ENCODE measurements at places on chromosomes 1 and 21. TPM values are rescaled to one million over a fixed set of nuclear protein-coding genes. Genes with fewer than 3 reads are reported as not detected.

GRCh38 chr21:26972192-26972591, 5.3 kb upstream of the ADAMTS5 start:
- DNase-seq = no peak

Gene IVL
- not detected for total RNA-seq

GRCh38 chr1:49104575-49104974, 327.9 kb upstream of the BEND5 start:
- no peak for DNase-seq

GRCh38 chr1:59498640-59499039, 201.7 kb downstream of the FGGY start:
- DNase-seq = peak; percentile 31

GRCh38 chr1:54207287-54207686, 7.3 kb downstream of the MRPL37 start:
- DNase-seq = no peak

DNA sequence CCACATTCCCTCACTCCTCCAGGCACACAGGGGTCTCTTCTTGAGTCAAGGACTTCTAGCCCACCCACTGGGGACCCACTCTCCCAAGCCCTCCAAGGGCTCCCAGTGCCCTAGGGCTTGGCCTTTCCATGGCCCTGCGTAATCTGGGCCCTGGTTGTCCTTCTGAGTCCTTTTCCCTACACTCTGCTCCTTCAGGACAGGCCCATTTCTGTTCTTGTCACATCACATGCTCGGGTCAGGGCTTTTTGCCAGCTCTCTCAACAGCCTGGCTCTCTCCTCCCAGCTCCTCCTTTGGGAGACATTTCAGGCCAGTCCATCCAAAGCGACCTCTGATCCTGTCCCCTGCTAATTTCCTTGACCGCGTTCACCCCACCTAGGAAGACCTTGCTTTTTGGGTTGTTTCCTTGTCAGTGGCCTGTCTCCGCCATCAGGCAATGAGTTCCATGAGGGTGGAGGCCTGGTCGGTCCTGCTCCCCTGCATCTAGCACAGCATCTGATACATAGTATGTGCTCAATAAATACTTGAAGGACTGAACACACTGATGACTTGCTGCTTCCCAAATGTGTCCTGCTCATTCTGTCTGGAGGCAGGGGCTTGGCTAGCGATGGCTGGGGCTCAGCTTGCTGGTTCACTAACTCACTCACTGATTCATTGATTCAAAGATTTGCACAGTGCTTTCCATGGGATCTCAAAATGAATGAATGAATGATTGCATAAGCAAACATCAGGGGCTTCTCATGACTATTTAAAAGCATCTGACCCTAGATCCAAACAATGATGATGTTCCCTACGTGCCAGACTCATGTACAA, 44.8 kb downstream of the DHRS3 start:
- DNase-seq = no peak

Gene KCNJ9
- total RNA-seq = not detected

GRCh38 chr1:36644556-36644955, 161.8 kb upstream of the CSF3R start:
- no peak for DNase-seq

DNA sequence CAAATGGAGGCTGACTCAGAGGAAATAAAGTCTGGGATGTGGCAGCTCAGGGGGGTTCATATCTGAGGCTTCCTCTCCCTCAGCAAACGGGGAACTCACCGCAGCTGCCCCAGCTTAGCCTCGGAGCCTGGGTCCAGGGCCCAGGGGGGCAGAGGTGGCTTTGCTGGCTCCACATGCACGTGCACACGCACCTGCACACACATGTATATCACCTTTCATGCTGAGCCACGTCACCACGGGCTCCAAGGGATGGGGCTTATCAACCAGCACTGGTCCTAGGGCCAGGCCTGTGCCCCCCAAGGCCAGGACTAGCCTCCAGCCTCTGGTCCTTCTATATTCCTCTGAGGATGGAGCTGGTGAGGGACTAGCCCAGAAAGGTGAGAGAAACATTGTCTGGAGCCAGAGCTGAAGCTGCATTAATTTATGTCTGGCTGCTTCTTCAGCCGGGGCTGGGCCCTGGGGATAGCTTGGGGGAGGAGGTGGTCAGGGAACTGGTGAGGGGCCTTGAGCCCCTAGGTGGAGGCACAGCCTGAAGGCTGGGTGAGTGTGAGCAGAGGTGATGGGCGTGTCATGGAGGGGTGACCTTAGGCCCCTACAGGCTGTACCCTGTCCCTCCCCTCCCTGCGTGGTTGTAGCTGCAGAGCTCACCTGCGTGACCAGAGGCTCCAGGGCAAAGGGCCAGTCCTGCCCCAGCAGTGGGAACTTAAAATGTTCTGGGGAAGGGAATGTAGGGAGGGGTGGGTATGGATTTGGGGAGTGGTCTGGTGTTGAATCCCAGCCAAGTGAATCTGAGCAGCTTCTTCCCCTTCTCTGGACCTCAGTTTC, 520.8 kb downstream of the PTPRU start:
- no peak for DNase-seq

Gene FCGR3A
- total RNA-seq = not detected

- DNase-seq = no peak
These were observed 161.5 kb downstream of the CENPF start for GRCh38 chr1:214764502-214764901.

GRCh38 chr1:47996406-47997226, 569 bp downstream of the TRABD2B start:
- no peak for DNase-seq

DNA sequence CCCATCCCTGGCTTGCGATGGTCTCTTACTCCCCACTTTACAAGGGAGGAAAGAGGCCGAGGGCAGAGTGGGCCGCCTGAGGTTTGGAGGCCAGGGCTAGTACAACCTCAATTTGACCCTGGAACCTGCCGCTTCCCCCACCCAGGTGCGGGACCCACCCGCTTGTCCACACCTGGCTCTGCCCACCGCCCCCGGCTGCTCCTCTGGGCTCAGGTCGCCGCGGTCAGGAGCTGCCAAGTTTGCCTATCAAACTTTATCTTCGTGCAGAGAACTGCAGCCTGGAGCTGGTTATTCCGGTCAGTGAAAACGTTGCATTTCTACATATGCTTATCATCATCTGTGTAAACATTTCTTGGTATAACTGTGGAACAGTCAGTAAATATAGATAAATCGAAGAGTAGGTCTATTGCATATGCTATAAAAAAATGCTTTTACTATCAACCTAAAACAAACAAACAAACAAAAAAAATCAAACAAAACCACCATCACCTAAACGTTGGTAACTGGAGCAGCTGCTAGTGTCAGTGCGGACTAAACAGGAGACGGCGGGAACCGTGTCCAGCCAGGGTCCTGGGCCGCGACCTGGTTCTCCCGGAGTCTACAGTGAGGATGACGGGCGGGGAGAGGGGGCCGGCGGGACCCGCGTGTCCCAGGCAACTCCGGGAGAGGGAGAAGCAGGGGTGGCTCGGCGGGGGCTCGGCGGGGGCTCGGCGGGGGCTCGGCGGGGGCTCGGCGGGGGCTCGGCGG, 906 bp upstream of the ADARB1 start:
- no peak for DNase-seq

DNA sequence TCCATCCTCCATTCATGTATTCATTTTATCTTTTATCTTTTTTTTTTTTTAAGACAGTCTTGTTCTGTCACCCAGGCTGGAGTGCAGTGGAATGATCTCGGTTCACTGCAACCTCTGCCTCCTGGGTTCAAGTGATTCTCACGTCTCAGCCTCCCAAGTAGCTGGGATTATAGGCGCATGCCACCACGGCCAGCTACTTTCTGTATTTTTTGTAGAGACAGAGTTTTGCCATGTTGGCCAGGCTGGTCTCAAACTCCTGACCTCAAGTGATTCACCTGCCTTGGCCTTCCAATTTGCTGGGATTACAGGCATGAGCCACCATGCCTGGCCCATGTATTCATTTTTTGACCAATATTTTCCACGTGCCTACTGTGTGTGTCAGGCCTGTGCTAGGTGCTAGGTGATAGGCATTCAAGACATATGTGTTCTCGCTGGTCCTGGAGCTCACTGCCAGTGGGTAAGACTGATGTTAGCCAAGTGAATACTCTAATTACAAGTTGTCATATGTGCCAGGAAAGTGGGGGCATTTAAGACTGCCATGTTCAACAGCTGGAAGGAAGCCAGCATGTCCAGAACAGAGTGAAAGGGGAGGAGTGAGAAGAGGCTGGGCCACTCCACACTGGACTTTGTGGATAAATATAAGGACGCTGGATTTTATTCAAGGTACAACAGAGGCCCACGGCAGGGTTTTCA, 5.3 kb upstream of the CELSR2 start:
- no peak for DNase-seq

Gene ATP1A4
- total RNA-seq = not detected

GRCh38 chr1:150995460-150995859, 11.2 kb downstream of the MINDY1 start:
- no peak for DNase-seq

GRCh38 chr1:41891199-41891896, 27.4 kb downstream of the HIVEP3 start:
- no peak for DNase-seq

GRCh38 chr1:204971517-204972336, 71.3 kb upstream of the CNTN2 start:
- DNase-seq = peak; percentile 80

Gene LCE1F
- total RNA-seq = not detected

GRCh38 chr21:41142051-41142795, 25.7 kb upstream of the BACE2 start:
- peak; percentile 30 for DNase-seq

Gene TNFRSF4
- not detected for total RNA-seq

Gene CLIC6
- total RNA-seq = not detected

Gene PLA2G4A
- 0.74 TPM for total RNA-seq

Gene GJB5
- 0.13 TPM for total RNA-seq

GRCh38 chr1:16077406-16078245, 4.2 kb upstream of the FAM131C start:
- DNase-seq = no peak

GRCh38 chr1:65985393-65986066, 192.8 kb downstream of the PDE4B start:
- no peak for DNase-seq

Gene FCRLA
- 2.3 TPM for total RNA-seq

Gene MARCKSL1
- total RNA-seq = 11.6 TPM

Gene HP1BP3
- total RNA-seq = 197 TPM

DNA sequence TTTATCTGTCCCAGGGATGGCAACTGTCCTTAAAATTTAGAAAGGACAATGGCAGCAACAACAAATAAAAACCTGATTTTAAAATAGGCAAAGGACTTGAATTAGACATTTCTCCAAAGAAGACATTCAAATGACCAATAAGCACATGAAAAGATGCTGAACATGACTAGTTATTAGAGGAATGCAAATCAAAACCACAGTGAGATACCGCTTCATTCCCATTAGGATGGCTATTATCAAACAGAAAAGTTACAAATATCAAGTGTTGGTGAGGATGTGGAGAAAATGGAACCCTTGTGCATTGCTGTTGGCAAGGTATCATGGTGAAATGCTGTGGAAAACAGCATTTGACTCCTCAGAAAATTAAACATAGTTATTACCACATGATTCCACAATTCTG, 120.7 kb downstream of the CRB1 start:
- DNase-seq = no peak

- DNase-seq = no peak
These were observed 7.6 kb downstream of the DR1 start for GRCh38 chr1:93353286-93353685.

- peak; percentile 16 for DNase-seq
These were observed at the start of gene COL18A1 for GRCh38 chr21:45404730-45405270. TSS of gene COL18A1 (plus strand) at chr21:45405165. CDS start at chr21:45405231, 66 bp downstream.

Gene FAM167B
- 1.1 TPM for total RNA-seq

- peak; percentile 21 for DNase-seq
These were observed 8.5 kb downstream of the AKT3 start for GRCh38 chr1:243841507-243841906.

Gene FCGR1A
- total RNA-seq = not detected

Gene ZNF326
- 19.1 TPM for total RNA-seq

- DNase-seq = no peak
These were observed 33.1 kb downstream of the SLC2A7 start for GRCh38 chr1:8992936-8993687.

DNA sequence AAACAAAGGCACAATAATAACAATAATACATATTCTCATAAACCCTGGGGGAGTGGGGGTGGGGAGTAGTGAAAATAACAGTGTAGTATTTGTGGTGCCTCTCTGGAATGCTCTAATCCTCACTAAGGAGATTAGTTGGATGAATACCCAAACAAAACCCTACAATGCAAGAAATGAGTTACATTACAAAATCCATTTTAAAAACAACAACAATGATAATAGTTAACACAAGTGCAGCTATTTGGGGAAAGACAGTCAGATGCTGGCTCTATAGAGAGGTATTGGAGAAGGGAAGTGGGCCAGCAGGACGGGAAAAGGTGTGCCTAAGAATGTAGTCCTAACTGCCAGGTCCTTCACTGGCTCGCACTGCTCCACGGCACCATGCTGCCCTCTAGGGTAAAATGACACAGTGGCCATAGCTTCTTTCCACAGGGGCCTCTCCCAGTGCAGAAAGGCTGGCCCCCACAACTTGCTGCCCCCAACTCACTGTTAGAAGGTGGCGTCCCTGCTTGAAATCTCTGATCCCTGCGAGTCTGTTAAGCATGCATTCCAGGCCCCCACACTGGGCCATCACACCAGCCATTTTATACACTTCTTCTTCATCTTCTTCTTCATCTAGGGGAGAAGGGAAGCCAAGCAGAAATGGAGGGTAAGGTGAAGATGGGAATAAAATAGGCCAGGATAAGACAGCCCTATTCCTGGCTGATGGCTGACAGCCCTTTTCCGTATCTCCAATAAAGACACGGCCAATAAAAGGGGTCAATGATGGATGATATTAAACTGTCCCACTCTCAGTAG, 113.8 kb downstream of the UBR4 start:
- DNase-seq = no peak

DNA sequence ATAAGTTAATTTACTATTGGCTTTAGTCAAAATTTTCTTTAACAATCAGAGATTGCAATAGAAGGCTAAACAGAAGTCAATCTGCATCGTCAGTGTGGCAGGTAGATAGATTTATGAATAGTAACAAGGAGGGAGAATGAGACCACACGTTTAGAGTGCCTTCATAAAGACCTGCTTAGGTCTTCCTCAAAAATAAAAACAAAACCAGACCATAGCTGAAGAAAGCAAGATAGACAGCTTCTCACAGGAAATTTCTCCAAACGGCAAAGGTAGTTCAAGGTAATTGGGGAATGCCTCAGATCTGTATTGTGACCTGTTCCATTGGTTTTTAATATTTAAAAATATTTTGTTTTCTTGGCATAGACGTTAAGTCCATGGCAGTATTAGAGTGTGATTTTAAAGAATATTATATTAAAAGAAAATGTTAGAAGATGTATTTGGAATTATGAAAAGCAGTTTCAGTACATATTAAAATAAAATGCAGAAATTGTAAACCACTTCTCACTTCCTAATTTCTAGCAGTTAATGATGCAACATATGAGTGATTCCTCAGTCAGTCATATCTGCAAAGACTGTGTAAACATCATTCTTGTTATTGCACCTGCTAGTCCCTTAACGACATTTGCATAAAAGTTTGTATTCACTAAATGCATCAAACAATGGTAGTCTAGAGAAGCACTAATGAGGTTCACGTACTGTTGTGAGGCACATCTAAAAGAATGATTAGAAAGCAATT, 278.0 kb downstream of the HLX start:
- no peak for DNase-seq

Measured in HFFc6 (cell line).